ENCODE measurements at places on chromosomes 16 and 17. TPM values are rescaled to one million over a fixed set of nuclear protein-coding genes. Genes with fewer than 3 reads are reported as not detected.

PRRT2 gene
- 9.7 TPM for total RNA-seq

RMI2 gene
- total RNA-seq = 11.1 TPM

CMTM1 gene
- 7.1 TPM for total RNA-seq

CFAP52 gene
- total RNA-seq = not detected

TEKT3 gene
- not detected for total RNA-seq

SPATA32 gene
- 0.26 TPM for total RNA-seq

KRTAP4-6 gene
- total RNA-seq = not detected

DNA sequence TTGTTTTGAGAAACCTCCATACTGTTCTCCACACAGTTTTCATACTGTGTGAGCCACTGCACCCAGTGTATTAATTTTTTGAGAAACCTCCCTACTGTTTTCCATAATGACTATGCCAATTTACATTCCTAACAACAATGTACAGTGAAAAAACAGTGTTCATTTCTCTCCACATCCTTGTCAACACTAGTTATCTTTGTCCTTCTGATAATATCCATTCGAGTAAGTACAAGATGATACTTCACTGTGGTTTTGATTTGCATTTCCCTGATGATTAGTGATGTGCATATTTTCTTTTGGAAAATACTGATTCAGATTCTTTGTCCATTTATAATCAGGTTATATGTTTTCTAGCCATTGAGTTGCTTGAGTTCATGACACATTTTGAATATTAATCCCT, 462.0 kb downstream of the CDH11 start:
- DNase-seq = no peak
- H3K4me1 ChIP-seq = no peaks in the 10 kb centered on the region
- no peak overlapping the region for H3K27ac ChIP-seq
- no peaks in the 10 kb centered on the region for H3K27me3 ChIP-seq

GRCh38 chr16:12160815-12161550, 184.4 kb downstream of the SNX29 start:
- H3K4me1 ChIP-seq = no peaks in the 10 kb centered on the region
- H3K4me3 ChIP-seq = no peak overlapping the region
- no peak overlapping the region for H3K27ac ChIP-seq
- no peak for DNase-seq
- H3K27me3 ChIP-seq = no peaks in the 10 kb centered on the region
- no peaks in the 10 kb centered on the region for H3K36me3 ChIP-seq

- H3K36me3 ChIP-seq = no peaks in the 10 kb centered on the region
- DNase-seq = no peak
- no peak overlapping the region for H3K27ac ChIP-seq
- no peaks in the 10 kb centered on the region for H3K27me3 ChIP-seq
- H3K4me1 ChIP-seq = no peaks in the 10 kb centered on the region
These were observed 33.7 kb upstream of the ALDH3A1 start for GRCh38 chr17:19781488-19782458.

DNA sequence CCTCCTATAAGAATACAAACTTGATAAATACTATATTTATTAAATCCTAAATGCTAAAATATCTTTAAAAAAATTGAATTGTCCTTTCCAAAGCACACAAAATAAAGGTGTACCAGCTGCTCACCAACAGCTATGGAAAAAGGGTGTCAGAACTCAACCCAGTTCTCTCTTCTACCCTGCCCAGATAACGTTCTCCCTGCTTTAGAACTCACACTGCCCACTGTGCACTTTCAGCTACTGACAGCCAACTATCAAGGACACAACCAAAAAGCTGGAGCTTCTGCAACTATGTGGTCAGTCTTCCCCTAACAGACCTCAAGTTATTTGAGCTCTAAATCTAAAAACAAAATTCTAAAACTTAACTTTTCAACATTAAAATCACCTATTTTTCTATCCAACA, 13.7 kb downstream of the AP1G1 start:
- H3K27ac ChIP-seq = no peak overlapping the region
- no peak for DNase-seq
- no peak overlapping the region for H3K4me3 ChIP-seq

GRCh38 chr17:45940826-45941225, 46.5 kb downstream of the MAPT start:
- no peaks in the 10 kb centered on the region for H3K27me3 ChIP-seq
- no peak for DNase-seq
- H3K4me3 ChIP-seq = no peak overlapping the region
- no peaks in the 10 kb centered on the region for H3K36me3 ChIP-seq
- no peak overlapping the region for H3K27ac ChIP-seq

DNA sequence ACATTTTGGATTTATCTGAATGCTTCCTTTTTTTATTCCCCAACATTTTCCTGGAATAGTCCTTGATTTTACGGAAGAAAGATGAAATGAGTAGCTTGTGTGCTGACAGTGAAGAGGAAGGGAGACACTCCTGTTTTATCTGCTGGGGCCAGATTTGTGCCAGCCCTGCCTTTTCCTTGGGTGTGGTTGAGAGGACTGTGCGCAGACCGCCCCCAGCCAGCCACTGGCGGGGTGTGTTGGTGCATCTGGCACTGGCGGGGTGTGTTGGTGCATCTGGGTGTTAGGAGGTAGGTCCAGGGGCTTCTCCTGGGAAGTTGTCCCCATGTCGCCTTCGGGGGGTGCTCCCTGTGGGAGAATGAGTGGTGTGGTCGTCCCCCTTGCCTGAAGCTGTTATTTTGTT, 39.5 kb downstream of the RAP1GAP2 start:
- H3K4me1 ChIP-seq = no peaks in the 10 kb centered on the region
- H3K27me3 ChIP-seq = no peaks in the 10 kb centered on the region
- H3K27ac ChIP-seq = no peak overlapping the region
- H3K36me3 ChIP-seq = no peaks in the 10 kb centered on the region

DNA sequence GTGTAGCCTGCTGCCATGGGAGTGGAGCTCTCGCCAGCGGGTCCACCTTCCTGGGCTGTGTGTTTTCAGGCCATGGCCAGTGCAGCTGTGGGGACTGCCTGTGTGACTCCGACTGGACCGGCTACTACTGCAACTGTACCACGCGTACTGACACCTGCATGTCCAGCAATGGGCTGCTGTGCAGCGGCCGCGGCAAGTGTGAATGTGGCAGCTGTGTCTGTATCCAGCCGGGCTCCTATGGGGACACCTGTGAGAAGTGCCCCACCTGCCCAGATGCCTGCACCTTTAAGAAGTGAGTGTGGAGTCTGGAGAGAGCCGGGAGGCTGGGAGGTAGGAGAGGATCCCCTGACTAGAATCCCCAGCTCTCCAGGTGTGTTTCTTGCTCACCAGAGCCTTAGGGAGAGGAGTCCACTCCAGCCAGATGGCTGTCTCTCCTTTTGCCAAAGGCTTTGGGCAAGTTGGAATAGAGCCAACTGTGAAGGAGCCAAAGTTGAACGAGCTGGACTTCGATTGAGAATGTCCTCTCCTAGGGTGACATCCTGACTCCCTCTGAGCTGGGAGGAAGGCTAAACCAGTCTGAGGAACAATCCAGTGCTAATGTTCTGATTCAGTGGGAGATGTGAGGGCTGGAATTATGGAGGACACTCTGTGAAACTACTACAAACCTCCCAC, 24.4 kb upstream of the EFCAB13 start:
- H3K4me3 ChIP-seq = no peak overlapping the region
- no peaks in the 10 kb centered on the region for H3K4me1 ChIP-seq
- no peak for DNase-seq
- no peaks in the 10 kb centered on the region for H3K36me3 ChIP-seq

GRCh38 chr17:32461853-32462617, 17.7 kb downstream of the PSMD11 start:
- no peak overlapping the region for H3K27ac ChIP-seq
- peaks cover 27% of the 10 kb centered on the region for H3K36me3 ChIP-seq
- no peak overlapping the region for H3K4me3 ChIP-seq
- no peak for DNase-seq
- no peaks in the 10 kb centered on the region for H3K4me1 ChIP-seq

DNA sequence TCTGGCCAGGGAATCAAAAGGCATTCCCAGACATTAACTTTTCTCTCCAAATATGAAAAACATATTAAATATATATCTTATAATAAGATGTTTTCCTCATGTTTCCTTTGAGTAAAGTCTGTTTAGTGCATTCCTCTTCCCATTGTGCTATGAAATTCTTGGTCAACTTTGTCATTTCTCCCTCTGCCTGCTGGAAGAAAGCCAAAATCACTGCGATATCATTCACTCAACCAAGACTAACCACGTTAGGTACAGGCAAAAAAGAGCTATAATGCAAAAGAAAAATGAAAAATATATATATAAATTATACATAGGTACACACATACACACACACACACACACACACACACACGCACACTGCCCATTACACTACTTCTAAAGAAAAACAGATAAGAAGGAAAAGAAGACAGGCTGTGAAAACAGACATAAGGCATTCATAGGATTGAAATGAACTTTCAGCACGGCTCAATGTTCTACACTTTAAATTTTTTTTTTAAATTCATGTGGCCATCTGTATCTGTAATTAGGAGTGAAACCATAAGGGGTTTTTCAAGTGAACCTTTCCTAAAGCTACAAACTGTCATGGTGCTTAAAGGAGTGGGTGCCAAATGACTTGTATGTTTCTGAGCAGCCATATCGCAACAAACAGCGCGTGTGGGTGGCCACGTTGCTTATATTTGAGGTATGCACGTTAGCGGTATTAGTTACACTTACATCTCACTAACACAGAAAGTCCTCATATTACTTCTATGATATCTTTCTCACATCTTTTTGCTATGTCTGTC, 71.6 kb upstream of the PSMD7 start:
- DNase-seq = no peak
- H3K36me3 ChIP-seq = no peaks in the 10 kb centered on the region
- H3K27ac ChIP-seq = no peak overlapping the region
- H3K27me3 ChIP-seq = no peaks in the 10 kb centered on the region
- no peaks in the 10 kb centered on the region for H3K4me1 ChIP-seq
- no peak overlapping the region for H3K4me3 ChIP-seq

GRCh38 chr16:19854543-19854876, 30.1 kb downstream of the GPRC5B start:
- no peaks in the 10 kb centered on the region for H3K36me3 ChIP-seq
- no peak overlapping the region for H3K27ac ChIP-seq
- H3K27me3 ChIP-seq = no peaks in the 10 kb centered on the region
- DNase-seq = no peak
- no peaks in the 10 kb centered on the region for H3K4me1 ChIP-seq

DNA sequence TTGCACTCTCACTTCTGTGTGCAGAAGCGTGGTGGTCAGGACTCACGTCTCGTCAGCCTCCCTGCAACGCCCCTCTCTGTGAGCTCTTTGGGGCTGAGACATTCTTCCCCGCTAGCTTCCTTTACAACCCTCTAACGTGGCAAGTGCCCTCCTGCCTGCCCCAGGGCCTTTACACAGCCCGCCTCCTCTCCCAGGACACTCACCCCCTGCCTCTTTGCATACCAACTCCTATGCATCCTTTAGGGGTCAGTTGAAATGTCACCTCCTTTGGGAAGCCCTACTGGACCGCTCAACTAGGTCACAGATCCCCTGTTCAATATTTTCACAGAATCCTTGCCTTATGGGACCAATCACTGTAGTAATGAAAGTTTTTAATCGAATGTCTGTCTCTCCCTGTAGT, 61.4 kb downstream of the SDK2 start:
- H3K27me3 ChIP-seq = 0 out of 2 replicates have a peak, but pooled peaks cover 4% of the 10 kb centered on the region
- no peak overlapping the region for H3K27ac ChIP-seq
- no peaks in the 10 kb centered on the region for H3K36me3 ChIP-seq
- H3K4me1 ChIP-seq = no peaks in the 10 kb centered on the region
- H3K4me3 ChIP-seq = no peak overlapping the region

GRCh38 chr17:81556175-81556691, 4.1 kb upstream of the FAAP100 start:
- H3K27me3 ChIP-seq = no peaks in the 10 kb centered on the region
- DNase-seq = no peak
- H3K27ac ChIP-seq = peak overlapping the region; percentile 100
- H3K36me3 ChIP-seq = peaks cover 7% of the 10 kb centered on the region

DNA sequence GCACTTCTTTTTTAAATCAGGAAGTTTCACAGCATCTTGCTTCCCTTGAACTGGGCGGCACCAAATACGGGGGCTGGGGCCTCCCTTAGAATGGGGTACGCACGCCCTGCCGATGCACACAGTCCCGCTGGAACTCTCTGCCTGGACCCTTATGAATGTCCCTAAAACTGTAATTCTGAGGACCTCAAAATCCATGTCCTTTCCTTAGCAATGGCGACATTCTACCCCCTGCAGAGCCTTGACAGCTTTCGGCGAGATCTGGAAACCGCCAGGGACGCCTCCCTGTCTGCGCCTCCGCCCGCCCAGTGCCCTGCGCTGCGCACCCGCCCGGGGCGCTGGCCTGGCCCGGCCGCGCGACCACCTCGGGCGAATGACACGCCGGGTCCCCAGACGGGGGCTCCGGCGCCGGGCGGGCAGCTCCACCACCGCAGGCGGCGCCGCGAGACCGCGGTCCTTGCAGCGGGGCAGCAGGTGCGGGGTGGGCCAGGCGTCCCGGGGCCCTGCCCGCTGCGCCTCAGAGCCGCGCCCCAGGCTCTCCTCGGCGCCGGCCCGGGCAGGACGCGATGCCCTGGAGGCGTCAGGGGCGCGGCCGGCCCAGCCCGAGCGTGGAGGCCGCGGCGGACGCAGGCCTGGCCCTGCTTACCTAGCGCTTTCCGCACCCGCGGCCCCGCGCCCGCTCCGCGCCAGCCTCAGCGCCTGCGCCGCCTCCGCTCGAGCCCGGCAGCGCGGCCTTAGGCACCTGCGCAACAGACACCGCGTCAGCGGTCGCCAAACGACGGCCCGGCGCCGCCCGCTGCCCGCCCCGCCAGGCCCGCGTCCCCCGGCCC, 548 bp downstream of the HAGH start:
- DNase-seq = no peak
- H3K36me3 ChIP-seq = peaks cover 8% of the 10 kb centered on the region
- peaks cover 17% of the 10 kb centered on the region for H3K4me1 ChIP-seq
- H3K4me3 ChIP-seq = peak overlapping the region; percentile 61
- peak overlapping the region; percentile 29 for H3K27ac ChIP-seq

DNA sequence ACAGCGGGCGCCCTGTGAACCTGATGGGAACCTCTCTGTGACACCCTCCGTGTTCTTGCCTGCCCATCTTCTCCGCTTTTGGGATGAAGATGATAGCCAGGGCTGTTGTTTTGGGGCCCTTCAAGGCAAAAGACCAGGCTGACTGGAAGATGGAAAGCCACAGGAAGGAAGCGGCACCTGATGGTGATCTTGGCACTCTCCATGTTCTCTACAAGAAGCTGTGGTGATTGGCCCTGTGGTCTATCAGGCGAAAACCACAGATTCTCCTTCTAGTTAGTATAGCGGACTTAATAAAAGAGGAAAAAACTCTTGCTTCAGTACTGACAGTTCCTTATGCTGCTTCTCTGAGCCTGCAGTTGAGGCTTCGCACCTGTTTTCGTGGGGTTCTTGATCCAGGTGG, 10.5 kb downstream of the CDK5RAP3 start:
- no peak overlapping the region for H3K4me3 ChIP-seq
- peaks cover 4% of the 10 kb centered on the region for H3K36me3 ChIP-seq
- H3K4me1 ChIP-seq = no peaks in the 10 kb centered on the region
- DNase-seq = no peak
- H3K27me3 ChIP-seq = no peaks in the 10 kb centered on the region
- no peak overlapping the region for H3K27ac ChIP-seq
